ENCODE measurements at places on chromosomes 1 and 21.
A peak's percentile ranks its signal among the peaks of the same experiment; 100 is the strongest.

DNA sequence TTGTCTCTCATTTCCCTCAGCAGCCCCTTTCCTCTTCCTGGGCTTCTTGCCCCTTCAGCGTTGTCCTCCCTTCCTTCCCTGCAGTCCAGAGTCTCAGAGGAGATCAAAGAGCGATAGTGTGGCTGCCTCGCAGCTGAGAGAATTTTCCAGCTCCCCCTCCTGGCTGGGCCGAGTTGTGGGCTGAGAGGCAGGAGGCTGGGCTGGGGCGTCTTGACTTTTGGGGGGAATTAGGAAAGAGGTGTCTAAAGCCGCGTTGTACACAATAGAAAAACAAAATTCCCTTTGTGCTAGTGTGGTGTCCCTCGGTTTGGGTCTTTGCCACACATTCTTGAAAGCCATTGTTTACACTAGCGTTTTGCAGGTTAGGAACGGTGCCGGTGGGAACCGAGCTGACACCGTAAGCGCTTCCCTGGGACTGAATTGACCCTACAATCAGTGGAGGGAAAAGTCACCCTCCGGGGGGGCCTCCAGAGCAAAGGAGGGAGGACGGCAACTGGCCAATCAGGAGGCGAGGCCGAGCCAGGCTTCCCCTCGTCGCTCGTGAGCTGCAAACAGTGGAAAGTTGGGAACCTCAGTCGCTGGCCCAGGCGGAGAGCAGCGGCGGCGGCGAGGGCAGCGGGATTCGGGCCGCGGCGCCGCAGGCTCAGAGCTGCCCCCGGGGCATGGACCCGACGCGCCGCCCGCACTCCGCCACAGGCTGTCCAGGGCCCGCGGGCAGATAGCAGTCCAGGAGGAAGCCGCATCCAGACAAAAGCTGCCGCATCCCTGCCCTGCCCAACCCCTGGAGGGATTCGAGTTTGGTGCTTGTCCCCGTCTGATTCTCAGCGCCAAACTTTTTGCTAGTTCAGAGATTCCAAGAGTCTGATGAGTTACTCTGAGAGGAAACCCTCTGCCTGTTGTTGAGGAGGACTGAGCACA lies at the start of gene HMCN1:
TSS of gene HMCN1 (plus strand) at position 574 of the 918 bp plus-strand sequence. CDS start 389 bp downstream, outside the sequence.
- peak; percentile 4 for DNase-seq

DNA sequence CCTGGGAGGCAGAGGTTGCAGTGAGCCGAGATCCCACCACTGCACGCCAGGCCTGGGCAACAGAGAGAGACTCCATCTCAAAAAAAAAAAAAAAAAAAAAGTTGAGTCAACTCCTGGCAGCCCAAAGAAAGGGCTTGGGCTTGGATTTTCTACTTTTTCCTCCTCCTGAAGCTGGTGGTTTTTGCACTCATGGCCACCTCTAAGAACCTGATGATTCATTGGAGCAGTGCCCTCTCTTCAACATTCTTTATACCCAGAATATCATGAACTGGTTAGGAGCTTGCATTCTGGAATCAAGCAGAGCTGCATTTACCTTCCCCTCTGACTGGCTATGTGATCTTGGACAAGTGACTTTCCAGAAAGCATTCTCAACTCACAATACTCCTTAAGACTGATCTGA lies 3.5 kb upstream of the ACTA1 start:
- no peak for DNase-seq

DNA sequence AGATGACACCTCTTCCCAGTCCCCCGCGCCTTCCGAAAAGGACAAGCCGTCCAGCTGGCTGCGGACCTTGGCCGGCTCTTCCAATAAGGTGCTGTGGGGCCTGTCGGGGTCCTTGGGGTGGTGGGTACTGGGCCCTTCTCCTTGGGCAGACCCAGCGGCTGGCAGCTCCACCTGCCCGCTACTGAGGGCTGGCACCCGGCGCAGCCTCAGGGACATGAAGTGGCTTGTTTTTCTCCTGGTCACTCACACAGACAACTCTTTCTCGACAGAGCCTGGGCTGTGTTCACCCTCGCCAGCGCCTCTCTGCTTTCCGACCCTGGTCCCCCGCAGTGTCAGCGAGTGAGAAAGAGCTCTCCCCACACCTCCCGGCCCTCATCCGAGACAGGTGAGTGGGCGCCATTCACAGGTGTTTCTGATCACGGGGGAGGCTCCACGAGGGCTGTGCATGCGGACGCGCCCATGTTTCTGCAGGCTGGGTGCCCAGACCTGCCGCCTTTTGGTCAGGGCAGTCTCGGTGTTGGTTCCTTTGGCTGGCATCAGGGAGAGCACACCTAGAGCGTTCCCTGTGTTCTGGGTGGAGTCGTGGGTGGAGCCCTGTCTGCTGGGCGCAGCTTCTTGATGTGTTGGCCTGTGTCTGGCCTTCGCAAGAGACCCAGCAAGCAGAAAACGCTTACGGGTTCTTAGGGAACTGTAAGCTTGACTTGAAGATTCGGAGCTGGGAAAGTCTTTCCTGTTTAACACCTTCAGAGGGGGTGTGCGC lies 75.1 kb downstream of the SKI start:
- DNase-seq = no peak

DNA sequence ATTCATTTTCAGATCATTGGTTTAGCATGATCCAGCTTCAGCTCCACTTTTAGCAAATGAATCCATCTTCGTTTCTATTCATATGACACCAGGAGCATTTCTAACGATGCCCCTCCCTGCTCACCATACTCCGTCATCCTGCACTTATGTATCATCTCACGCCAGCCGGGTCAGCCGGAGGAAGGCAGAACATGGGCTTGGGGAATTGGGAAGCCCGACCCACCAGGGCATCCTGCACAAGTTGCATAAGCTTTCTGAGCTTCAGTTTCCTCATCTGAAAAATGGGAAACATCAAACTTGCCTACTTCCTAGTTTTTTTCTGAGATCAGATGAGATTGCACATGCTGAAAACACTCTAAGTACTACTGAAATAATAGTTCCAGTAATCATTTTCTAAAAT lies 194.7 kb downstream of the AK5 start:
- DNase-seq = peak; percentile 1

- DNase-seq = no peak
These were observed 180.6 kb upstream of the EDN2 start for GRCh38 chr1:41664861-41665640.

GRCh38 chr1:170730014-170730413 lies 66.1 kb downstream of the PRRX1 start:
- no peak for DNase-seq

- DNase-seq = no peak
These were observed 10.0 kb downstream of the WNT3A start for GRCh38 chr1:228016653-228017355.

GRCh38 chr1:241081473-241081872 lies 275.5 kb downstream of the RGS7 start:
- no peak for DNase-seq

- no peak for DNase-seq
These were observed 116.7 kb upstream of the F3 start for GRCh38 chr1:94658221-94658620.

GRCh38 chr1:171715813-171716251 lies 26.0 kb downstream of the VAMP4 start:
- DNase-seq = no peak

DNA sequence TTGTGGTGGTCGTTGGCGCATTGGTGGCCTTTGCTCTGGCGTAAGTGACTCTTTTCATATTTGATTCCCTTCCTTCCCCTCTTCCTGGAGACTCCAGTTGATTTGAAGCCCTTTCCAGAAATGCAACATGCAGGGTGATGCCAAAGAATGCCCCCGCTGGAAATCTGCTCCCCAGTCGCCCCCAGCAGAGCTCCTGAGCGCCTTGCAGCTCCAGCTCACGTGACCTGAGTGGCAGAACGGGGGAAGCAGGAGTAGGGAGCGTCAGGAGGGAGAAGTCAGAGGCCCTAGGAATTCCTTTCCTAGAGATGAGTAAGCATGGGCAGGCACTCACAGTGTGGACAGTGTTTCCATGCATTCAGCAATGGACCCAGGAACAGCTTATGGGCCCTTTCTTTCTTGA lies 255.9 kb downstream of the CACNA1E start:
- no peak for DNase-seq

Measured in CD4-positive, alpha-beta T cell treated with Interleukin-21 for 1 hour (primary cell).